Stimulated activated CD4-positive, alpha-beta T cell treated with anti-CD3 and anti-CD28 coated beads, Interleukin-12 subunit alpha, Interleukin-12 subunit beta, amount 100 ng/mL, for 24 hours (primary cell): ENCODE measurements at places on chromosomes 5 and 9.
A peak's percentile ranks its signal among the peaks of the same experiment; 100 is the strongest.

DNA sequence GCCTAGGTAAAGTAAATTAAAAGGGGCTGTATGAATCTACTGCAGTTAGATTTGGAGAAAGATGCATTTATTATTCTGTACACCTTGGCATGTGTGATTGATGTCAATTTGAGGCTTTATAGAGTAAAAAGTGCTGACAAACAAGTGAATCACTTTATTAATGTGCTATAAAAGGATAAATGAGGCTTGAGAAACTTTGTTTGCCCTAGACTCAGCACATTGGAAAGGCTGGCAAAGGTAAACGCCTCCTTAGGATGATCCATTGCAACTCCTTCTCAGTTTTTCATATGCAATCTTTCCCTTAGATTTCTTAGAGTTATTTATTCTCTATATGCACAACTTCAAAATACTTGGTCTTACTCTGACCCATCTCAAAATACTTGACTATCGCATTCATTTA lies 369.0 kb downstream of the HINT1 start:
- DNase-seq = no peak

GRCh38 chr9:106772523-106773290 lies 90.3 kb upstream of the ZNF462 start:
- no peak for DNase-seq

GRCh38 chr9:135865531-135865930 lies 41.8 kb downstream of the CAMSAP1 start:
- DNase-seq = no peak

- DNase-seq = peak; percentile 36
These were observed 32.0 kb downstream of the ANKRD55 start for GRCh38 chr5:56200971-56201666.

DNA sequence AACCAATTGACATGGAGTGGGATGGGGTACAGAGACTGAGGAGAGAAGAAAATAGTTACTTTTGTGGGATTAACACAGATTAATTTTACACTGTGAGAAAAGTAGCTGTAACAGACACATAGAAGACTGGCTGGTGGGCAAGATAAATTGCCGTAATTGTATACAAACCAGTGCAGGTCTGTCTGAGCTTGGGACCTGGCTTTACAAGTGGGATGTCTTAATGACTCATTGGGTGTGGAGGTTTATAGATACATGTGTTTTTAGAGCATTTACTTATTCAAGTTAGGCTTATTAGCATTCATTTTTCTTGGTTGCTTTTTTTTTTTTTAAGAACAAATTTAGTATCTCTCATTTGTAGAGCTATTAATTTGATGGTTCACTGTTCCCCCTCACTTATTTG lies 37.5 kb downstream of the SLC44A1 start:
- no peak for DNase-seq

DNA sequence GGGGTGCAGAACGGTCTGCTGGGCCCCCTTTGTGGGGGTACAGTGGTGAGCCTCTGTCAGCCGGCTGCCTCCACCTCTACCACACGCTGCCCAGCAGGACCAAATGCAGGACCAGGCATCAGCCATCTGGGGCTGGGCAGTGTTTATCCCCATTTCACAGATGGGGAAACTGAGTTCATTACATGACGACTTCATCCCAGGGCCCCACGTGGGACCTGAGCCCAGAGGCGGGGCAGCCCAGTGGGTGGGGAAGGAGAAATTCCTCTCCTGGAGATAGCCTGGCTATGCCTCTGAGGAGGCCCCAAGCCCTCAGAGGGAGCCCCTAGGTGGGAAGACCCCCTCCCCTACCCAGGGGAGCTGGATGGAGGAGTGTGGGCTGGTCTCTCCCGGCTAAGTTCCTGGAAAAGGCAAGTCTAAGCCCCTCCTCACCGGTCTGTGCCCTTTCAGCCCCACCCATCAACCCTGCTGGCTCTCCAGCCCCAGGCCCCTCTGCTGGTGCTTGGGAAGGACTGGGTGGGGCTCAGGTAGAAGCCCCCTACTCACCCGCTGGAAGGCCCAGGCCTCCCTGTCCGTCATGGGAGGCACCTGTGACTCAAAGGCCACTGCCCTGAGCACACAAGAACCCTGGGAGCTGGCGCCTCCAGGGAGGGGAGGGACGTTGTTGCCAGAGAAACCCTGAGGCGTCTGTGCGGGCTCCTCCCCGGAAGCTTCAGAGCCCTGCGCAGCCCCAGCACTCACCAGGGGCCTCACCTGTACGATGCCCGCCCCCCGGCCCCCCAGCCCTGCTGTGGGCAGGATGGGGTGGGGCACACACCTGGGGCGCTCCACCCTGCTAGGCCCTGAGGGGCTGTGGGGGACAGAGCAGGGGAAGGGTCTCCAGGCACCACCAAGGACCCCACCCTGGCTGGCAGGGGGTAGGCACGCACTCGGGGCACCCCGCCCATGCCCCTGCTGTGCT lies 7.4 kb upstream of the CCDC187 start:
- no peak for DNase-seq

DNA sequence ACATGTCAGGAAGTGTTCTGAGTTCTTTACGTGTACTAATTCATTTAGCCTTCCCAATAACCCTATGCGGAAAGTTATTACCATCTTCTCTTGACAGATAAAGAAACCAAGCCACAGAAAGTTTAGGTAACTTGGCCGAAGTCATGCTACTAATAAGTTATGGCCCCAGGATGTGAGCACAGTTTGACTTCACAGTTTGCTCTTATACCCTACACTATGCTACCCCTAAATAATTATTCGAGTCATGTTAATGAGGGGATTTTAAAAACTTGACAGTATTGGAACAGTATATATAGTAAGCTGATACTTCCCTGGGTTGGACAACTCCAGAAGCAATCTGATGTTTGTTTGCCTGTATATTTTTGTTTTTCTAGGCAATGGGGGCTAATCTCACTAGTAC lies 29.4 kb upstream of the PDCD1LG2 start:
- no peak for DNase-seq

DNA sequence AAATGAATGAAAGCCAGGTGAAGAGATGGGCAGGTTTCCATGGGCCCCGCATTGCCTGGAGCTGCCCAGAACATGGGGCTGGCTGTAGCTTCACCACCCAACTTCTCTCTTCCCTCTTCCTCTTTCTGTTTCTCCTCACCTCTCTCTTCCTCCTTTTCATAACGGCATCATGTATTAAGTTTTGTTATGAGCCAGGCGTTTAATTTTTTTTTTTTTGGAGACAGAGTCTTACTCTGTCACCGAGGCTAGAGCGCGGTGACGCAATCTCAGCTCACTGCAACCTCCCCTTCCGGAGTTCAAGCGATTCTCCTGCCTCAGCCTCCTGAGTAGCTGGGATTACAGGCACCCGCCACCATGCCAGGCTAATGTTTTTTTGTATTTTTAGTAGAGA lies 13.0 kb upstream of the SPINK4 start:
- no peak for DNase-seq
